Osteocyte (in vitro differentiated cells): ENCODE measurements at places on chromosomes 5 and 9. TPM values are rescaled to one million over a fixed set of nuclear protein-coding genes. Genes with fewer than 3 reads are reported as not detected.

ACTBL2 gene
- not detected in 2 replicates for total RNA-seq

HSPB3 gene
- total RNA-seq, result not detected in 2 replicates

SRD5A1 gene
- total RNA-seq, result 25.0 and 28.5 TPM in 2 replicates

PRRT1B gene
- total RNA-seq, result not detected in 2 replicates

CD72 gene
- 0.57 and 0.91 TPM in 2 replicates for total RNA-seq

PLPP7 gene
- total RNA-seq, result 0.68 and 0.73 TPM in 2 replicates

ANKRD34B gene
- total RNA-seq, result not detected in 2 replicates

GFI1B gene
- not detected in 2 replicates for total RNA-seq

ARPC5L gene
- total RNA-seq, result 22.5 and 22.8 TPM in 2 replicates

IL33 gene
- total RNA-seq, result not detected in 2 replicates

ARL14EPL gene
- not detected in 2 replicates for total RNA-seq

IL4 gene
- total RNA-seq, result not detected in 2 replicates

DRD1 gene
- not detected in 2 replicates for total RNA-seq

TMEM174 gene
- not detected in 2 replicates for total RNA-seq

GNA14 gene
- total RNA-seq, result not detected in 2 replicates

FOXD1 gene
- 64.1 and 73.4 TPM in 2 replicates for total RNA-seq

PRELID2 gene
- total RNA-seq, result 4.7 and 6.0 TPM in 2 replicates

PCDHGC4 gene
- 2.8 and 3.7 TPM in 2 replicates for total RNA-seq

SLC4A9 gene
- not detected in 2 replicates for total RNA-seq
